ENCODE measurements at places on chromosomes 2 and 18. TPM values are rescaled to one million over a fixed set of nuclear protein-coding genes. Genes with fewer than 3 reads are reported as not detected.
A peak's percentile ranks its signal among the peaks of the same experiment; 100 is the strongest.

GRCh38 chr2:219968685-219969345, 341.4 kb downstream of the SLC4A3 start:
- no peak for DNase-seq

DNA sequence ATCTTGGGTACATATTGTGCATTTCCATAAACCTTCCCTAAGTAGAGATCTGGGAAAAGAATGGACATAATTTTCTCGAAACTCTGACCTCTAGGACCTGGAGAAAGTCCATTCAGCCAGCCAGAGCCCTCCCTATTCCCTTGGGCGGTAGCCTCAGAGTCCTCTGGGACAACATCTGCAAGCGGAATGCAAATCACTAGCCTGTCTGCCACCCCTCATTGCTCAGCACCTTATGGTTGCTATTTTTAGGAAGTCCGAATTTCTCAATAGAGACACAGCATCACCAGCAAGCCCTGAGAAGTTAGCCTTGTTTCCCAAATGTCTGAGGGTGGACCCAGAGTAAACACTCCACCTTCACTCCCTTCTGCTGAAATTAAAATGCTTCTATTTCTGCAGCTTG, 17.6 kb upstream of the CD28 start:
- DNase-seq, result peak; percentile 71

- DNase-seq, result no peak
Observed at GRCh38 chr2:109604597-109604996, 9.2 kb downstream of the SEPTIN10 start.

DNA sequence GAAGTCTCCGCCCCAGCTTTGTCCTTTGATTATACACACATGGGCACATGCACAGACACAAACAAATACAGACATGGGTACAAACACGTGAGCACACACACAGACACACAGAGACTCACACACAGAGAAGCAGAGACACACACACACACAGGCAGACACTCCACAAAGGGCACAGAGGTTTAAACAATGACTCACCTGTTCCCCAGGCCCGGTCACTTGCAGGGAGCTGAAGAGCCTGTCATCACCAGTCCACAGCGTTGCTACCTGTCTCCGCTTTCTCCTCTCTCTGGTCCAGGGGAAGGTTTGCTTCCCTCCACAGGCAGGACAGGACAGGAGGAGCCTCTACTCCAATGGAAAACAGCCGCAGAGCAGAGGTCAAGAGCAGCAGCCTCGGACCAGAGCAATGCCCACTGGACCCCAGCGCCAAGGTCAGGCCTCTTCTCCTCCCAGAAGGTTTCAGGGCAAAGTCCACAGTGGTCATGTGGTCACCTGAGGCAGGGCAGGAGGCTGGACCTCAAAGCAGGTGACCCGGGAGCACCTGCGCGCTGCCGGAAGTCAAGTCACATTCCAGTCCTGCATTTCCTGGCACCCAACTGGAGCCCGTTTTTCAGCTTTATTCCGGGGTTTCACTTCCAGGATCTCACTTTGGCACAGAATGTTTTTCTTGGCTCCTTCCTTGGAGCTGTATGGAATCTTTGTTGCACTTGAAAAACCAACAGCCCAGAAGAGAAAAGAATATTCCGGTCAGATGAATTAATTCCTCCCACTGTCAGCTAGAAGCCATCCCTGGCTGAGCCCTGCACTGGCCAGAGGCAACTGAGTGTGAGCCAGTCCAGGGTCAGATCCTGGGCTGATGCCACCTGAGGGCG, at the start of gene RAB17:
TSS of gene RAB17 (minus strand) at position 463 of the 869 bp plus-strand sequence. CDS start 4,580 bp downstream, outside the sequence.
- DNase-seq, result no peak

DNA sequence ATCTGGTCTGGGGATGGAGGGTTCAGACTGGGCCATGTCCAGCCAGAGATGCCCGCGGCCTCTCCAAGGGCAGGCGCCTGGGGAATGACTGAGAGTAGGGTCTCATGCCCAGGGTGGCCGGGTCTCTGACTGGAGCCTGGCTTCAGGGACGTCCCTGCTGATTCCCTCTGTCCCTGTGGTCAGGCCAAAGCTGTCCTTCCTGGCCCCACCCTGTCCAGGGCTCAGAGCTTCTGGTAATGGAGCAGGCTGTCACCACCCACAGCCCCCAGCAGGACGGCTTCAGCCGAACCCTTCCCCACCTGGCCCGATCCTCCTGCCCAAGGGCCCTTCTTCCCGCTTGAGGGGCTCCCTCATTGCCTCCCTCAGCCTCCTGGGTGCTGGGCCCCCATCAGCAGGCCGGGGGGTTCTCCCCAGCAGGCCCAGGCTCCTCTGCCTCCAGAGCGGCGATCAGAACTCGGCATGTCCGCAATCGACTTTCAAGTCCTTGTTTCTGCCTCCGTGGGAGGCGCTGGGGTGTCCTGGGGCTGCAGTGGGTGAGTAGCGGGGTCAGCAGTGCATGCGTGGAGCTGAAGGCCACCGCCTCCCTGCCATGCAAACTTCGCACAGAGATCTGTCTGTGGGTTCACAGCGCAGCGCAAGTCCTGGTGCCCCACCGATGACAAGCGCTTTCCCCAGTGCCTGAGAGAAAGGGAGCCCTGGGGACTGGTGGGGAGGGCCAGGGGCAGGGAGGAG, 18.3 kb downstream of the RAMP1 start:
- DNase-seq, result no peak

- DNase-seq, result no peak
Observed at GRCh38 chr2:237459226-237459625, 27.8 kb upstream of the MLPH start.

The DLX2 gene
- not detected for total RNA-seq

DNA sequence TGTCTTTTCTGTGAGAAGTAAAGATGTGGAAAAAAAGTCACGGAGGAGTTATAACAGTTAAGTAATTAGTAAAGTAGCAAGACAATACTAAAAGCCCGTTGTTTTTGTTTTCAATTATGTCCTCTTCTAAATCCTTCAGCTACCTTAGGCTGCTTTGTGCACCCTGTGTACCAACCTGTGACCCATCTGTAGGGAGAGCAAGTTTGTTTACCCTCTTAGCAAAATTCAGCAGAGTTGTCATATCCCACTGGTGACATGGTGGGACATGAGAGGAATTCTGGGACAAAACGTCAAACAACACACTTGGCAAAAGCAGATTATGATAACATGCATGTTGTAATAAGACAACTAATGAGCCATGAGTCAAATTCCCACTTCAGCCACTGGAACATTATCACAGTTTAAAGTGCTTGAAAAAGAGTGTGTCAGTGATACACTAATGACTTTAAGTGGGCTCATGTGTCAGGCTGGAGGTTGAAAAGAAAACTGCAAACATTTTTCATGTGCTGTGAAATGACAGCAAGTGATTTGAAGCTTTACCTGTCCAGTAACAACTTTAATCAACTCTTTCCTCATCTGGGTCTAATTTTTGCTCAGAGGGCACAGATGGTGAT, 392.8 kb upstream of the ACVR2A start:
- no peak for DNase-seq

GRCh38 chr2:102932501-102932900, 170.7 kb downstream of the TMEM182 start:
- no peak for DNase-seq

- no peak for DNase-seq
Observed at GRCh38 chr2:166115589-166115988, 12.2 kb downstream of the SCN1A start.

The SERPINB10 gene
- not detected for total RNA-seq
